SK-N-MC (cell line): ENCODE measurements at places on chromosomes 12 and 14.

- no peak for DNase-seq
Observed at GRCh38 chr12:105667973-105668743, 337.7 kb downstream of the C12orf75 start.

GRCh38 chr12:81811061-81811777, 52.1 kb upstream of the PPFIA2 start:
- DNase-seq: no peak

- no peak for DNase-seq
Observed at GRCh38 chr14:97719931-97720330, 922.7 kb downstream of the VRK1 start.

DNA sequence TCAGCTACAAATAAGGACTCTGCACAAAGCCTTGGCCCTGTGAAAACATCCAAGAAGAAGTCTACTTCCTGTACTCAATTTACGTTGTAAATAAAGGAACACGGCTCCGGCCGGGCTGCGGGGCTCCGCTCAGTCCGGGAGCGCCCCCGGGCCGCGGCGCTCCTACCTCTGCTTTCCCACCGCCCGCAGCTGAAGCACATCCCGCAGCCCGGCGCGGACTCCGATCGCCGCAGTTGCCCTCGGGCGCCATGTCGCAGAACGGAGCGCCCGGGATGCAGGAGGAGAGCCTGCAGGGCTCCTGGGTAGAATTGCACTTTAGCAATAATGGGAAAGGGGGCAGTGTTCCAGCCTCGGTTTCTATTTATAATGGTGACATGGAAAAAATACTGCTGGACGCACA, 502.3 kb upstream of the FOXG1 start:
- no peak for DNase-seq

DNA sequence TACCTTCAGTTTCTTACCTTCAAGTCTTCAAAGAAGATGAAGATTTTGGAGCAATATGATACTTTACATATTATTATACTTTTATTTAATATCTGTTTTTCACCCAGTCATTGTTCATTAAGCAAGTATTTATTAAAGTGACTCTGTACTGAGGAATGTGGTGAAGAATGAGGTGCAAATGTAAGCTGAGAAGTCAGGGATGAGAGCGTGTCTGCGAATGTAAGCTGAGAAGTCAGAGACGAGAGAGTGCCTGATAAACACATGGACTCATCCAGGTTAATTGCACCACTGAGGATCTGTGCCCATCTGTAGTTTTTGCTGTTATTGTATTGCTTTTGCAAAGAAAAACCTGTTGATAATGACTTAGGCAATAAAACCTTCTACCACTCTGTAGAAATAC, 211.9 kb upstream of the FAR2 start:
- no peak for DNase-seq

DNA sequence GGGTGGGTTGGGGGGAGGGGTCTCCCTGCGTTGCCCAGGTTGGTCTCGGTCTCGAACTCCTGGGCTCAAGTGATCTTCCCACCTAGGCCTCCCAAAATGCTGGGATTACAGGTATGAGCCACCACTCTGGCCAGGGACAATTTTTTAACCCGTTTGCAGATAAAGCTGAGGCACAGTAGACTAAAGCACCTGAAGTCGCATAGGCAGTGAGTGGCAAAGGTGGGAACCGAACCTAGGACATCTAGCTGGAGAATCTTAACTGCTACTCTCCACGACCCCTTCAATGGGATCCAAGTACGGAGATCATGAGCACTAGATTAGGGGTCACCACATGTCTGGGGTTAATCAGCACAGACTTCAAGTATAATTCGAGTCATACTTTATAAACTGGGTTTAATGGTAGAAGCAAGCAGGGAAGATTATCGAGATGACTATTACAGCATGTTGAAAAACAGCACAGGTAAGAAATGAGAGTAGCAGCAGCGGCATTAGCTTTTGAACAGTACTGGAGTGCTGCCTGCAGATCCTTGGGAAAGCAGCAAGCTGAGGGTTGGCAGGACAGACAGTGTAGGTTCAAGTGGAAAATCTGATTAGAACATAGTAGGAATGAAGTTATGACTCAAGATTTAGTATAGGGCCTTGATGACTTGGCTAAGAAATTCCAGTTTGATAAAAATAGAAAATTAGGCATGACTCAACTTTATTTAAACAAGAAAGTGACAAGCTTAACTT, 23.9 kb downstream of the NID2 start:
- DNase-seq: no peak

GRCh38 chr12:77401064-77401769, 335.8 kb upstream of the E2F7 start:
- no peak for DNase-seq

GRCh38 chr14:90715993-90716392, 100.2 kb downstream of the TTC7B start:
- no peak for DNase-seq

DNA sequence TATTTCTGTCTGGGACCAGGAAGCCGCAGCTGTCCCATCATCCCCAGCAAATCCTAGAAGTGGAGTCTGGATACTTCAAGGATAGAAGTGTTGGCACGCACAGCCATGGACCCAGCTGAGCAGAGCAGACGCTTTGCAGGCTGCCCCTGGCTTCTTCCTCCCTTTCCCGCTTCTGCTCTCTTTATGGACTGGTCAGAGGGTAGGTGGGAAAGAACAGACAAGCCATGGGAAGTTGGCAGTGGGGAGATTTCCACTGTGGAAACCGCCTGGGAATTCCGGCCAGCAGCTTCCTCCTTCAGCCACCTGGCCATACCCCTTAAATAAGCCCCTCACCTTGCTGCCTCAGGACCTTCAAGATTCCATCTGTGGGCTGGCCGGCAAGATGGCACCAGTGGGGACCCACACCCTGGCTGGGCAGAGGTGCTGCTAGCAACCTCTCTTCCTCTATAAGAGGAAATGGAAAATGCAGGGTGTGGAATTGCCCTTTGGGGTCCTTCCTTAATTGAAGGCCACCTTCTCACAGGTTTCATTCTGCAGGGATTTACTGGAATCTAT, 20.6 kb downstream of the OTUB2 start:
- DNase-seq: no peak

DNA sequence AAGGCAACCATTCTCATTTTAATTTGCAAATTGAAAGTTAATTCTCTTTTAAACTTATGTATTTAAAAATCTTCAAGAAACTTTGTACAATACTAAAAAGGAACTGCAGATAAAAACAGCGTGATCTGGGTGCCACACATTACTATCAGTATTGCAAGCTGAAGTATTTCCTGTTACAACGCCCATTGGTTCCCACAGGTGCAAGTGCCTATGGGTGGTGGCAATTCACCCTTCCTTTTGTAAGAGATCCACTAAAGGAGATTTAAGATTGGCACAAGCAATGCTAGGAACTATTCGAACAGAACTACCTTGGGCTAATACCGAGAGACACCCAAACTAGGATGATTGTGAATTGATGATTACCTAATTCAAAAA, 13.2 kb downstream of the TAOK3 start:
- no peak for DNase-seq

- DNase-seq: no peak
Observed at GRCh38 chr12:104738331-104738730, 219.8 kb downstream of the SLC41A2 start.

GRCh38 chr12:92208613-92209121, 63.0 kb upstream of the BTG1 start:
- no peak for DNase-seq

GRCh38 chr14:44388306-44388705, 118.8 kb downstream of the FSCB start:
- no peak for DNase-seq

DNA sequence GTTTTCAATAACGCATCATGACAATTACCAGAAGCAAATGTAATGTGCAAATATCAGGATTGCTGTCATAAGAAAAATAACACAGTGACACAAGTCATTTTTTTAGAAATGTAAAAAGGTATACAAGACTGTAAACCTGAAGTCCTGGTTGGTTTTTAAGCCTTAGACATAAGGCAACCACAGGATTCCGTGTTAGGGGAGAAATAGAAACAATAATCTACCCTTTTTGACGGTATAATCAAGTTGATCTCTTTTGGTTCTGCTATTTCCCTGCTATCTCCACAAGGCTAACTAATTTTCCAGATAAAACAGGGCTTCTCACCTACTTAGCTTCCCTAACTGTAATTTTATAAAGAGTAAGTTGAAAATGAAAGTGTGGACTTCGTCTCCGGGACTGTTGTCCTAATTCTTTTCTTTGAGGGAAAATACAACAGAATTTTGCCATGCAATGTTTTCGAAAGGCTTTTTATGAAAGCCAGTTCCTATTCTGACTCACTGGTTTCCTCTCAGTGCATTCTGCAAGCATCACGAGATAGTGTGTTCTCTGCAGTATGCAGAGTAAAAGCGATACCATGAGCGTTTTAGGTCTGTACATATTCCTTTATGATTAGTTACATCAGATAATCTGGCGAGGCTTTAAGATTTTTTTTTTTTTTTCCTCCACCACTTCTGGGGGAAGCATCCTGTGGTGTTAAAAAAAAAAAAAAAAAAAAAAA, 10.6 kb downstream of the MYO1H start:
- no peak for DNase-seq

GRCh38 chr12:127145929-127146789, 1120.8 kb upstream of the TMEM132C start:
- DNase-seq: no peak

DNA sequence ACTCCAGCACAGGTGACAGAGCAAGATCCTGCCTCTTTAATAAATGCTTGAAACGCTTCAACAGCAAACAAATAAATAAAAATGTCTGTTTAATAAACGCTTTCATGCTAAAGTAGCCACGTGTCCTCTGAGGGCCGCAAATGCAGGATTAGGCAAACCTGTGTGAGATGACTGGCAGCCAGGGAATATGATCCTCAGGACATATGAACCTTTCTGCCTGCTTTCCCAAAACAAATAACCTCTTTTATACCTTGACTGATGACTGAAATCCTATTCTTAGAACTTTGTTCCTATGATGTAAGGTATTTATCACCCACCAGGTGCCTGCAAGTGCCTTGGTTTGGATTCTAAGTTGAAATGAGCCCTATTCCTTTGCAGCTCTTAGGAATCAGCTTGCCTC, 14.5 kb upstream of the FLVCR2 start:
- no peak for DNase-seq

DNA sequence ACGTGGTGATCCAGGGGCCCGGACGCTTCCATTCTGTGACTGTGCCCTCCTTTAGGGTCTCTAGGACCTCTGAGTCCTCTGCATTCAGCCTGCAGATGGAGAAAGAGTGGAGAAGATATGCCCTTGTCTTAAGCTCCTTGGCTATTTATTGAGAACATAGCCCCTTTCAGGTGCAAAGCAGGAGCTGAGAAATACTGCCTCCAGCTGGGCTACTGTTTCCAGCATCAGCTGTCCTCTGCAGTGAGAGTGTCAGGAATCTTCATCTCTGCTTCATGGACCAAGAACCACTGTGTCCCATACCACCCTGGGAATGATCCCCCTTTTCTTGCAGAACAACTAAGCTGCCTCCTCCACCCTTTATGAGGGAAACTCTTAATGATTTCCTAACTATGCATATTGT, 47.8 kb upstream of the CEP83 start:
- no peak for DNase-seq

GRCh38 chr14:54023027-54023426, 66.4 kb upstream of the BMP4 start:
- no peak for DNase-seq

- DNase-seq: peak; percentile 78
Observed at GRCh38 chr14:61578745-61579144, 116.6 kb upstream of the HIF1A start.

GRCh38 chr12:119036878-119037825, 55.8 kb downstream of the SRRM4 start:
- no peak for DNase-seq
